ENCODE measurements at places on chromosomes 11 and 22.

DNA sequence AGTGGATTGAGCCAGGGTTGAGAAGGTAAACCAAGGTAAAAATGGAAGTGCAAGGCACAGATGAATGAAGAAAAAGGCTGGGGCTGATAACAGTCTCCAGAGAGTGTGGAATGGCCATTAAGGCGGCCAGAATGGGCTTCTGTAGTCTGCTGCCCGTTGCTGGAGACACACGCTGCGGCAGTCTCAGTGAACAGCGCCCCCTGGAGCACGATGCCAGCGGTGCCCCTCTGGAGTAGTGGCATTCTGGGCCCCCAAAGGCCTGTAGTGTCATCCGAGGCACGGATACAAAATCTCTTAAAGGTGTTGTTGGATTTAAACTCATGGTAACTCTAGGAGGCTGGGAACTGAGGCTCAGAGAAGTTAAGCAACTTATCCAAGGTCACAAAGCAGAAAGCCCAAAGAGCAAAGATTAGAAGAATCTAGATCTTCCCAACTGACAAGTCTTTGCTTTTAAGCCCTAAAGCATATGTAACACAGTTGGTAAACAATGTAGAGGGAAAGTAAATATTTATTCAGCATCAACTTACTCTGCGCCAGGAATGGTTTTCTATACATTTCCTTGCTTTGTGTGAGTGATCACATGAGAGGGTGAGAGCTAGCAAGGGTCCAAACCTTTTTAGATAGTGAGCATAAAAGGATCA lies 18.2 kb downstream of the KCNJ1 start:
- DNase-seq, result peak; percentile 9

GRCh38 chr11:1041936-1042608 lies 5.6 kb upstream of the MUC6 start:
- DNase-seq, result no peak

DNA sequence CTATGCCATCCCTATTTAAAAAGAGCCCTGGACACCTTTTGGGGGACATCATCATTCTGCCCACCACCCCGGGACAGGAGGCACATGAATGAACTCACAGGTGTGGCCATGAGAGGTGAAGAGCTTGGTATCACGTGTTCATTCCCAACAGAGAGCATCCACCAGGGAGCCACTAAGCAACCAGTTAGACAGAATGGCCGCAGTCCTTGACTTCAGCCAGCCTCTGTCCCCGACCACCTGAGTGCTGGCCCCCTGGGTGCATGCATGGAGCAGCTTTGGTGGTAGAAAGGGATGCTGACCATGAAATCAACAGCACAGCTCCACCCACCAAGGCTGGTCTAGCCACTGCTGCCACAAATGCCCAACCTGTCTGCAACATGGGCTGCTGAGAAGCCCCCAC lies 31.1 kb upstream of the CD81 start:
- no peak for DNase-seq

DNA sequence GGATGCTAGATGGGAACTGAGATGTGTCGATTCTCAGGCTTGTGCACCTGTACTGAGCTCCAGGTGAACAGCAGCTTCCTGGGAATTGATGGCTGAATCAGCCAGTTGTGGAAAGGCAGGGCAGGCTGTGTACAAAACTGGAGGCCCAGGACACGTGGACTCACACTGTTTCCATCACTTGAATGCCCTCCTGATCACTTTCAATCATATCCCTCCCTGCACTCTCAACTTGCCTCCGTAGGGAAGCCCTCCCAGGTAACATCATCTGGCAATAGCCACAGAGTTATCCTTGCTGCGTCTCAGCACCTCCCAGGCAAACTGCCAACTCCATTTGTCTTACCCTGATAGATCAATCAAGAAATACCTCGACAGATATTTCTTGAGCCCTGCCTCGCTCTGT lies 10.1 kb downstream of the FAM83F start:
- no peak for DNase-seq

GRCh38 chr11:111696556-111696955 lies 69.6 kb downstream of the PPP2R1B start:
- no peak for DNase-seq

DNA sequence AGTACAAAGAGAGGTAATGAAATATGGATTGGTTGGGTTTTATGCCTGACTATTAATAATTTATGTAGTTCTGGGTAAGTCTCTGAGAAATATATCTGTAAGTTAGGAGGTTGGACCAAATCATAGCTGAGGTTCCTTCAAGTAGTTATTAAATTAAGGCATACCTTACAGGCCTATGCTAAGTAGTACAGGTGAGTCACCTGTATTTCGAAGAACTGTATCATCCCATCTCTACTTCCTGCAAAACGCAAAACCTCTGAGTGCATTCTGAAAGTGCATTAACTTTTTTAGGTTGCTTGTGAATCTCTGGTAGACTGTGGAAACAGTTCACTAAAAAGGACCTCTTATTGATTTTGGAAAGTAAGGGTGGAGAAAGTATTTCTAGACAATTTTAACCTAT lies 37.1 kb downstream of the APOL5 start:
- no peak for DNase-seq

DNA sequence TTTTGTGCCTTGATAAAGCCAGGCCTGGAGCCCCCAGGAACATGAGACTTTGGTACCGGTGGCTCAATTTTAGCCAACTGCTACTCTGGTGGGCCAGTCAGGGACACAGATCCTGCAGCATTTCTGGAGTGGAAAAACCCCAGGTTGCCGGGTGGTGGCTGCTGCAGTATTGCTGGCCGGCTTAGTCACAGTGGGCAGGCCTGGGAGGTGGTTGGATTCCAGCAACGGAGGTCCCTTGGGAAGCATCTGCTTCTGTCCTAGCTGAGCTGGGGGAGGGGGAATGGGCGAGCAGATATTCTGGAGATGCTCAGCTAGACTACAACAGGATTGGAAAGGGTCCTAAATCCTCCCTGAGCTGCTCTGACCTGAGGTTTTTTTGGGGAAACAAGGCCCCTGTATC lies 31.6 kb upstream of the ACCSL start:
- DNase-seq, result no peak

GRCh38 chr22:44047891-44048301 lies 23.8 kb downstream of the PARVB start:
- DNase-seq, result no peak

DNA sequence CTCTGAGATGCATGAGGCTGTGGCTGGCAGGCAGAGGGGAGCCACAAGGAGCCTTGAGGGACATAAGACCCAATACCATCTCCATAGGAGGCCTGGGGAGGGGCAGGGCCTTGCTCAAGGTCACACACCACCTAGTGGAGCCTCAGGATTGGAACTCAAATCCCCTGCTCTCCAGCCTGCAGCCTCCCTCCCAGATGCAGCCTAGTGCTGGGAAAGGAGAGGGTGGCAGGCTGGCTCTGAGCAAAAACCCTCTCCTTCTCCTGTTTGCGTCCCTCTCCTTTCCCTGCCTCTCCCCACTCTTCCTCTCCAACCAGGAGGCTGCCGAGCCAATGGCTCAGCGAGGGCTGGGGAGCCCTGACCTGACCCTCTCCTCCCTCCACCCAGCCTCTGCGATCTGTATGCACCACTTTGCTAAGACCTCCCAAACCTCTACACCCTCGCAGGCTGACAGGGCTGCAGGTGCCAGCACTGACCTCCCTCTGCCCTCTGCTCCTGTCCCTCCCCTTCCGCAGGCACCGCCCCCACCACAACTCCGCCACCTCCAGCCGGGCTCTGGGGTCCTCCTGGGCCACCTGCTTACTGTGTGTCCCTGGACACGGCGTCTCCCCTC lies 14.7 kb downstream of the IGLL1 start:
- DNase-seq, result no peak

DNA sequence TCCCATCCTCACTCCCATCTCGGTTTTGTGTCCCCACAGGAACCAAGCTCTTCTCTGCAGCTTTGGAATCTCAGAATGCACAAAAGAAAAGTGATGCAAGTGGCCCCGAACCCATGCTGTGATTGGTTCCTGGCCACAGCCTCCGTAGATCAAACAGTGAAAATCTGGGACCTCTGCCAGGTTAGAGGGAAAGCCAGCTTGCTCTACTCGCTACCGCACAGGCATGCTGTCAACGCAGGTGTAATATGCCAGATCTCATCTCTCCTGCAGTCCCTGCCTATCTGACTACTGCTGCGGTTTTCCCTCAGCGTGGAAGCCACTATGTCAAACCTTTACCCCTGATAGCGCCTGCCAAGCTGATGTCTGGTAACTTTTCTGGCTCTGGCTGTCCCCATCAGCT lies 200.5 kb upstream of the LRRC4C start:
- no peak for DNase-seq

GRCh38 chr11:76228875-76229149 lies 22.5 kb upstream of the WNT11 start:
- no peak for DNase-seq

DNA sequence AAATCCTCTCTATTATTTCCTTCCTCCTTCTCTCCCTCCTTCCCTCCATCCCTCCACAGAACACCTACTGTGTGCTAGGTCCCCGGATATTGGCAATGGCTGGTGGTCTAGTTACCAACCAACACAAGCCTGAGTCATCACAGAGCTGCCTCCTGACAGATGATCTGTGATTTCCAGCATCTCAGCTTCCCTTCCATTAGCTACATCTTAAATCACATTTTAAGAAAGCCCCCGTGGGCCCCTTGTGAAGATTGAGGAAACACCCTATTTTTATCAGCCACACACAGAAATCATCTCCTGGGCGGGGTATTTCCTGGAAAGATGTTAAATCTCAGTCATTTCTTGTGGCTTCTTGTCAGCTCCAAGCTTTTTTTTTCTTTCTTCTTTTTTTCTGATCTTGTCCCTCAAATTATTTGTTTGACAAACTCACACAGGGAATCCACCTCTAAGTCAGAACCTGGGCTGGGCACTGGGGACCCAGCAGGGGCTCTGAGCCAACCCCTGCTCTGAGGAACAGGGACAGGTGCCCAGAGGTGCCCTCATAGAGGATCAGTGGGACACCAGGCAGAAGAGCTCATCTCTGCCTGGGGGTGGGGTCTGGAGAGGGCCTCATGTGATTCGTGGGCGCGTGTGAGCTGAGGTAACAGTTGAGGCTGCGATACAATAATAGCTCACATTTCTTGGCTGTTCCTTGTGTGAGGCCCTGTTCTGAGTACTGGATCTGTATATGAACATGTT lies 42.4 kb downstream of the CACNA1I start:
- no peak for DNase-seq

GRCh38 chr11:32115446-32115845 lies 24.6 kb downstream of the RCN1 start:
- DNase-seq, result no peak

DNA sequence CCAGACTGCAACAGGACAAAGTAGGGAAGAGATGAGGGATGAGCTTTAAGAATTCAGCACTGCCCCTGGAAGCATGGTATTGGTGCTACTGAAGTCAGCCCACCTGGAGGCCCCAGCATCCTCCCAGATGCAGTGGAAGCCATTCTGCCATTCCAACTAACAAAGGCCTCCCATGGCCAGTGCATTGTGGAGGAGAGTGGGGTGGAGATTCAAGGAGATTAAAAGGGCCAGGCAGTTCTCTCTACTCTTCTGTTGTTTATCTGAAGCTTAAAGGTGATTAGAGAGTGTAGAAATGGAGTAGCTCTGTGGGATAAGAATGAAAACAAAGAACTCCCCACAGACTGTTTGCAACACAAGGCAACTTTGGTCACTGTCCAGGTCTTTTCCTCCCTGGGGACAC lies 24.1 kb upstream of the TSKU start:
- DNase-seq, result no peak

- DNase-seq, result no peak
Measured at GRCh38 chr11:68441466-68442230, 18.9 kb upstream of the PPP6R3 start.

- DNase-seq, result no peak
Measured at GRCh38 chr11:115961159-115962003, 457.2 kb upstream of the CADM1 start.

DNA sequence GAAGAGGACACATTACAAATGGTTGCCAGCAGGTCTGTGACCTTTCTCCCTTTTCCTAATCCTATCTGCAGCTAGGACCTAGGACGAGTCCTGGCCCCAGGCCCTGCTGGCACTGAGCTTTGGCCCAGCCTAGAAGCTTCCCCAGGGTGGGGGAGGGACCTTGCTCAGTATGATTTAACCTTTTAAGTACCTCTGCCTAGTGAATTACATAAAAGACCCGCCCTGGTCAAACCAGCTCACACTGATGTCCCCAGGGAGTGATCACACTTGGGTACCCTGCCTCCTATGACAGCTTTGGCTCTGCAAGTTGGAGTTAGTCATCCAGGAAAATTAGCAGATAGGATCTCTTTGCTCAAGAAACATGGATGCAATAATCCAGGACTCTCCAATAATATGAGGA lies 21.9 kb downstream of the ASCC2 start:
- DNase-seq, result no peak

- no peak for DNase-seq
Measured at GRCh38 chr11:100297516-100297915, 389.6 kb upstream of the ARHGAP42 start.

GRCh38 chr11:32444186-32444585 lies 8.8 kb upstream of the WT1 start:
- peak; percentile 29 for DNase-seq

DNA sequence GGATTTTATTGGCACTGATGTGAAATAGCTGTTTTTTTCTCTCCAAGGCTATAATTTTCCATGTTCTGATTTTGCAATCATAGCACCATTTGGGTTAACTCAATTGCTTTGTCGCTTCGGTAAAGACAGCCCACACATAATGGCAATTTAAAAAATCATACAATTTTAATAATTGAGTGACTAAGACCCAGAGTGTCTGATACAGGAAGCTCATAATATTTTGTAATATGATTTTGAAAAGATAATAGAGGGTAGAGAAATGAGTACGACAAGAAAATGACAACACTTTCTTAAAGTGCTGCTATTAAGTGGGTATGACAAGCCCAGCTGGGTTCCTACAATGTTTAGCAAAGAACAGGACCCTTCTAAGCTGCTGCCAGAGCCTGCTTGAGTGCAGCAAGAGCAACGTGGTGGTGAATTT lies 439.1 kb downstream of the METTL15 start:
- no peak for DNase-seq

DNA sequence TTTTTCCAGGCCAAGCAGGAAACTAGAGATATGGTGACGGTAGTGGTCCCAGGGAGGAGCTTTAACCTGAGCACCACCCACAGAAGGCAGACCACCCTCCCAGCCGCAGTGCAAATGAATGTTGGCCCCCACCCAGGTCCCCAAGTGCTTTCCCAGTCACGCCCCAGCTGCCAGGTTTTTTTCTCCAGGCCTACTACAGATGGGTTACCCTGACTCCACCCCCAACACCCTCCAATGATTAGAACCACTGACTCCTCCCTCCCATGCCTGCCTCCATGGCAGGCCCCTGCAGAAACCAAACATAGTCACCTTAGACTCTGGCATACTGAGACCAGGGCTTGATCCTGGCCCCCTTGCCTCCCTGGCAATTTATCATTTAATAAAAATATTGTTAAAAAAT lies 58.7 kb upstream of the CHST1 start:
- DNase-seq, result no peak

GRCh38 chr11:111397034-111397433 lies 18.0 kb upstream of the POU2AF1 start:
- DNase-seq, result no peak

GRCh38 chr11:121887976-121888557 lies 227.9 kb downstream of the BLID start:
- DNase-seq, result no peak

Data from bone marrow (tissue), 2 donors.